ENCODE measurements at places on chromosomes 11 and 22.

- DNase-seq = peak; percentile 77
These were observed 7.2 kb upstream of the BID start for GRCh38 chr22:17781319-17782031.

- DNase-seq = no peak
These were observed at the start of gene CCDC89 for GRCh38 chr11:85685820-85686459. Gene CCDC89 (minus strand): TSS chr11:85686195. CDS start chr11:85686130, 65 bp downstream.

DNA sequence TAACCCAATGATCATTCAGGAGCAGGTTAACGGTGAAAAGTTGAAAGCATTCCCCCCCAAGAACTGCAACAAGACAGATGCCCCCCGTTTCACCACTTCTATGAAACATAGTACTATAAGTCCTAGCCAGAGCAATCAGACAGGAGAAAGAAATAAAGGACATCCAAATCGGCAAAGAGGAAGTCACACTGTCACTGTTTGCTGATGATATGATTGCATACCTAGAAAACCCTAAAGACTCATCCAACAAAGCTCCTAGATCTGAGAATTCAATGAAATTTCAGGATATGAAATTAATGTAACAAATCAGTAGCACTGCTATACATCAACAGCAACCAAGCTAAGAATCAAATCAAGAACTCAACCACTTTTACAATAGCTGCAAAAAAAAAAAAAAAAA lies 32.8 kb downstream of the PIWIL3 start:
- DNase-seq = no peak

DNA sequence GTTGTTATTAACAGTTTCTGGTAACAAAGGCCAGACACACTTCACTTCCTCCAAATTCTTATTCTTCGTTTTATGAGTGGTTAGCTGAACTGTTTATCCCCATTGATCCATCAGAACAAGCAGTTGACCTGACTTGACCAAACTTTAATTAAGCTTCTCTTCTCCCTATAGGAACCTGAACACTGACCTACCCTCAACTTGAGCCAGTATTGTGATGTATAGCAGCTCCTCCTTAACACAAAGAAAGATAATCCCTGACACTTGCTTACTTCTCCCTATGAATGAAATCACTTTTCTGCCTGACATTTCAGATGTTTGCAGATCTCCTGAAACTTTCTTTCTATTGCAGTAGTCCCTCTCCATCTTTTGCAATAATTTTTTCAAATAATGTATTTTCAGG lies 41.9 kb downstream of the ANO5 start:
- DNase-seq = no peak

DNA sequence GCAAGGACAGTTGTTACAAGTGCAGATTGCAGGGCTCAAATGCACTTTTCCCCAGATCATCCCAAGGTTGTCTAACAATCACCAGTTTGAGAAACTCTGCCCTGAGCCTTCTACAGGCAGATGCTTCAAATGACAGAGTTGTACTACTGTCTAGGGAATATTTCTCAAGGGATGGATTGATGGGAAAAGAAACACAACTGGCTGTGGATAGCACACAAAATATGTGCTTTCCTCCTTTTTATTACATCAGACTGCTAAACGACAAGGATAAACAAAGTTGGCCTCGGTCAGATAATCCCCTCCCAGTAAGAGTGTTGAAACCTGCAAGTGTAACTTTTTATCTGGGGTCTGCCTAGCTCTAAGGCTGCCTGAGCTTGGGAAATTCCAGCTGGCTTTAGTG lies 46.6 kb upstream of the SORL1-AS1 start:
- DNase-seq = no peak

GRCh38 chr22:25956801-25957200 lies 212.5 kb upstream of the SEZ6L start:
- no peak for DNase-seq

- DNase-seq = no peak
These were observed 37.8 kb downstream of the PPFIBP2 start for GRCh38 chr11:7551571-7551970.

DNA sequence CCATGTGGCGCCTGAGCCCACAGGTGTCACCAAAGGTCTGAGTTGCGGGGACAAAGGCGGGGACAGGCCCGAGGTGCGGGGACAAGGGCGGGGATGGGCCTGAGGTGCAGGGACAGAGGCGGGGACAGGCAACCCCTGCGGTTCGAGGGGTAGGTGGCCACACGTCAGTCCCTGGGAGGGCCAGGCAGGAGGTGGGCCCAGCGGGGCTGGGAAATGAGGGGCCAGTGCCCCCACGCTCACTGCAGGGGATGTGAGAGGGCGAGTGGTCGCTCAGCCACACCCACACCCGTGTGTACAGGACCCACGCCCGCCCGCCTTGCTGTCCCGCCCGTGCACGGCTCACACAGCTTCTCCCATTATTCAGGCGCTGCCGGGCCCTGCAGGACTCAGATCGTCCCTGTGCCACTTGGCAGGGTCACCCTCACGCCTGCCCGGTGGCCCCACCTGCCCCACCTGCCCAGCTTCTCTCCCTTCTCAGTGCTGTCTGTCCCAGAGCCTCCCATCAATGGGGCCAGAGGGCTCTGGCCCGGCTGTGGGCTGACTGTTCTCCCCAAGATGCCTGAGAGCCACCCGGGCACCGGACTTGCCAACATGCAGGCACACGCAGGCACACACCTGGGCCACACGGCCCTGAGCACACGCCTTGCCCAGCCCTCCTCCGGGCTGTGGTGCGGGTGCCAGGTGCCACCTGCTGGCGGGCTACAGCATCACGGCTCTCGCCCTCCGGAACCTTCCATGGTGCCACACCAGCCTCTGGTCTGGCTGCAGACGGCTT lies 14.2 kb upstream of the MUC6 start:
- DNase-seq = peak; percentile 67

DNA sequence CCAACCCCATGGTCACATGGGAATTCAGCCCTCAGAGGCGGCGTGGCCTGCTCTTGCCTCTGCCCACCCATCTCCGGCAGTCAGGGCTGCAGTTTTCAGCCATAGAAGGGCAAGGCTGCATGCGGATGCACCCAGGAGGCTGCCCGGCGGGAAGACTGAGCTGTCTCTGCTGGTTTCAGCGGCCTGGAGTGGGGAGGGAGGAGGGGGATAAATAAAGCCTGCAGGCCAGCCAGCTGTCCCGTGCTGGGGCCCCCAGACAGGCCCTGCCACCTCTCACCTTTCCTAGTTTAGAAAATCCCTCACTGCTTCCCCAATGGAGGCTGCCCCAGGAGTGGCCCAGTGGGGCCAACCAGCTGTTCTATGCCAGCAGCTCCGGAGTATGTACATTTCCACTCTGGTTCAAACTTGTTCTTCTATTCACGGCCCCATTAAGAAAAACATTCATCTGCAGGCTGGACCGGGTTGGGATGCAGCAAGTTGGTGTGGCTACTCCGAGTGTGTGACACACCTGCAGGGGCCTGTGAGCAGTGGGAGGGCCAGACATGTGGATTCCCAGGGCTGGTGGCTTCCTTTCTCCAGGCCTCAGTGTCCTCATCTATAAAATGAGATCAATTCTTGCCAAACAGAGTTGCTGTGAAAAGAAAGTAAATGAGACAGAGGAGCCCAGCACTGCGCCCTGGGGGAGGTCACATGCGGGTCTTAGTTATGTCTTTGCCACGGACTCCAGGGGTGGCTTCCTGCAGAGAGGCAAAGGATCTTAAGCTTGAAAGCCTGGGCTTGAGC lies 5.0 kb downstream of the MICALL1 start:
- DNase-seq = no peak

GRCh38 chr11:11657218-11657955 lies 35.6 kb upstream of the GALNT18 start:
- DNase-seq = no peak

DNA sequence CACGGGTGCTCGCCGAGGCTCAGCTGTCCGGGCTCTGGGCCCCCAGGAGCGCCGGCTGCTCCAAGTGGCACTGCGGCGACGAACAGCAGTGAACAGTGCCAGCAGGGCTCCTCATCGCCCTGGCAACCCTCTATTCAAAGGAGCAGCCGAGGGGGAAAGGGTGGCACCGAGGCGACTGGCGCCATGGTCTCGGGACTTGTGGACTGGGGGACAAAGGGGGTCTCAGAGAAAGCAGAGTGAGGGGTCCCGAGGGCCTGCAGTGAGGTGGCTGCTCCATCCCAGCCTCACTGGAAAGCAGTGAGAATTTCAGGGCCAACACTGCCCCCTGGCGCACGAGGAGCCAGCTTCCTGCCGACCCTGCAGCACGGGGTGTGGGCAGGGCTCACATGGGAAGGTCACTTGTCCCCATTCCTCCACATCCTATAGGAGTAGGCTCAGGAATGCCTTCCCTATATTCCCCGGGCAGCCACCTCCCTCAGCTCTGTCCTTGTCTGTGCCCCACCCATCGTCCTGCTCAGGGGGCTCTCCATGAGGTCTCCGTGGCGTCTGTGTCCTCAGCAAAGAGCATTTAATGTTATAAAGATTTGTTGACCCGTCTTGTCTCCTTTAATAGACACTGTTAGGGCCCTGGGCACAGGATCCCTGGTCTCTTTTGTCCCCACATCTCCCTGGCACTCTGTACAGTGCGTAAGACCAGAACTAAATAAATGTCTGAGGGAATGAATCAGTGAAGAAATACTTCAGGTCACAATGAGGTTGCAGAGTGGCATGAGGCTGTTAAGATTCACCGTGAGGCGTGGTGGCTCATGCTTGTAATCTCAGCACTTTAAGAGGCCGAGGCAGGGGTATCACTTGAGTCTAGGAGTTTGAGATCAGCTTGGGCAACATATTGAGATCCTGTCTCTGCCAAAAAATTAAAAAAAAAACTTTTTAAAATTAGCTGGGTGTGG lies 26.4 kb downstream of the LRFN4 start:
- DNase-seq = peak; percentile 51

- DNase-seq = no peak
These were observed 55.7 kb upstream of the SHANK2 start for GRCh38 chr11:71307811-71308645.

- no peak for DNase-seq
These were observed 8.7 kb upstream of the PIWIL4 start for GRCh38 chr11:94558468-94558867.

GRCh38 chr11:90120191-90120590 lies 14.3 kb upstream of the NAALAD2 start:
- no peak for DNase-seq

DNA sequence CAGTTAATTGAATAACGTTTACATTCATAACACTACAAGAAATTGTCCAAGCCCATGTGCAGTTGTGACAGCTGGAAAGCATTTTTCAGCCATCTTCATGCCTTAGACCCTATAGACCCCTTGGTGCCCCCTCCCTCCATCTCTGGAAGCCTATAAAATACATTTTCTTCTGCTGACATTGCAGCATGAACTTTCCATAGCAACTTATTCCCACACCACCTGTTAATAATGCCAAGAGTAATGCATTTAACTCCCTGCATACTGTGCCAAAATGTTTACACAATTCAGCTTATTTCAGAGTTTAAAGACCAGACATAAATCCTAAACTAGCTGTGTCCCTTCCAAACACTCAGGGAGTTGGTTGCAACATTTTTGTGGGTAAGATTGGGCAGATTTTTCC lies 143.0 kb upstream of the ARHGAP20 start:
- DNase-seq = no peak

- DNase-seq = no peak
These were observed 693.7 kb downstream of the OPCML start for GRCh38 chr11:132838627-132839026.

DNA sequence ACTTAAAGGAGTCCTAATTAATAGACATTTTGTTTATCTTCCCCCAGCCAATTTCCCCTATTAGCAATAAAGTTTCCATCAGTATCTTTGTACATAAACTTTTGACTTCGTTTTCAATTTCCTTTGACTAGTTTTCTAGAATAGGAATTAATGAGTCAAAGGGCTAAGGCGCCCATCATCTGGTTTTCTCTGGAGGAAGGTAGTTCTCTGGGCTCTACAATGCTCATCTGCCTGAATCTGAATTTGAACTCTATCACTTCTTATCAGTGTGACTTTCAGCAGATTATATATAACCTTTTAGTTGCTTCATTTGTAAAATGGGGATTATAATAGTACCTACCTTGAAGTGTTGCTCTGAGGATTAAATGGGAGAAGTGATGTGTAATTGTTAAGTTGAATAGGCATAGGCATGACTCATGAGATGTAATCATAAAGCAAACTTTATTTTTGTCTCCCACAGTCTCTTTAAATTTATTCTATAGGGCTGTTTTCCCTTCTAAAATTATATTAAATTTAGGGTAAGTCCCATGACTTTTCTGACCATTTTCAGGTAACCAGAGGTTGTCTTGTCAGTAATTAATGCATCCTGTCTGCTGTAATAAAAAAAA lies 5.8 kb upstream of the TUB start:
- no peak for DNase-seq

DNA sequence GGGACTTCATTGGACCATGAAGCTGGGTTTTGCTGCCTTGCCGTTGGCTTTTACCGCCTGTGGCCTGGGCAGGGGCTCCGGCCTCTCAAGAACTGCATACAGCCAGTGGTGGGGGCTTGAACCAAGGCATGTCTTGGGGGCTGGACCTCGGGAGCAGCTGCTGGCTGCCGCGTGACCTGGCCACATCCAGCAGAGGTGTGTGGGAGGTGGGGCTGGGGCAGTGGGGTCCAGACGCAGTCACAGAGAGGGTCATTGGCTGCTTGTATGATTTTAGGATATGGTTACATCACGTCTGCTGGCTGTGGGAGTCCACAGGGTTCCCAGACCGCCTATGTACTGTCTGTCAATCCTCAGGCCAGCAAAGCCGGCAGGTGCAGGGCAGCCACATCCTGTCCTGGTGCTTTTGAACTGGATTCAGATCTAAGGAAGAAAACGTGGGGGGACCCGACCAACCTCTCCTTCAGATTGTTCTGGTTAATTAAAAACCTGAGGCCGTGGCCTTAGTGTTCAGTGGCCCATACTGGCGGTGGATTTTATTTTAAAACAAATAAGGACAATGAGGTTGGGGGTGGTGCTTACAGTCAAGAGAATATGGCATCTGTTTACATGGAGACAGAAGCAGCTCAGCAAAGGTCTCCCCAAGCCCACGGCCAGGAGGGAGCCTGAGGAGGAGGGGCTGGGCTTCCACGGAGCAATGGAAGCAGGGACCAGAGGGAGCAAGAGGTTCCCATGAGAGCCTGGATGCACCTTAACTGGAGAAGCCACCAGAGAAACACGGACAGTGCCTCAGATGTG lies 426.0 kb downstream of the TBC1D22A start:
- DNase-seq = no peak

GRCh38 chr11:107834995-107835394 lies 23.6 kb downstream of the SLC35F2 start:
- DNase-seq = no peak

DNA sequence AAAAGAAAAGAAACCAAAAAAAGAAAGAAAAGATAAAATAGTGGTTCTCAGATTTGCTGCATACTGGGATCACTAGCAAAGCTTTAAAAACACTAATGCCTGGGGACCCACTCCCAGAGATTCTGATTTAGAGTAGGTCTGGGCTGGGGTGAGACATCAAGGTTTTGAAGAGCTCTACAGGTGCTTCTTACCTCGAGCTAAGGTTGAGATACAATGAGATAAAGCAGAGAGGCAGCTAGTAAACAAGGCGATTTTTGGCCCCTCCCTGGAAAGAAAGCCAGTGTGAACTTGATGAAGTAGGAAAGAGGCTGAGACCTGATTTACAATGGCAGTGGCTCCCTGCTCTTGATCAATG lies 327.6 kb upstream of the CCDC90B start:
- DNase-seq = no peak

GRCh38 chr11:107898270-107898669 lies 30.0 kb upstream of the RAB39A start:
- DNase-seq = peak; percentile 34

GRCh38 chr11:2947744-2948143 lies 18.5 kb upstream of the PHLDA2 start:
- no peak for DNase-seq

GRCh38 chr11:72391638-72392423 lies 42.5 kb downstream of the CLPB start:
- no peak for DNase-seq

- DNase-seq = no peak
These were observed 121.5 kb downstream of the FAM76B start for GRCh38 chr11:95668131-95668530.

- no peak for DNase-seq
These were observed 126.3 kb downstream of the ADAMTS15 start for GRCh38 chr11:130574740-130575139.

All from CD4-positive, alpha-beta T cell treated with Interferon alpha-2 for 1 hour (primary cell).